ENCODE measurements at places on chromosomes 7 and 10.

- no peak for DNase-seq
These were observed 15.8 kb upstream of the KDM7A start for GRCh38 chr7:140192620-140193019.

DNA sequence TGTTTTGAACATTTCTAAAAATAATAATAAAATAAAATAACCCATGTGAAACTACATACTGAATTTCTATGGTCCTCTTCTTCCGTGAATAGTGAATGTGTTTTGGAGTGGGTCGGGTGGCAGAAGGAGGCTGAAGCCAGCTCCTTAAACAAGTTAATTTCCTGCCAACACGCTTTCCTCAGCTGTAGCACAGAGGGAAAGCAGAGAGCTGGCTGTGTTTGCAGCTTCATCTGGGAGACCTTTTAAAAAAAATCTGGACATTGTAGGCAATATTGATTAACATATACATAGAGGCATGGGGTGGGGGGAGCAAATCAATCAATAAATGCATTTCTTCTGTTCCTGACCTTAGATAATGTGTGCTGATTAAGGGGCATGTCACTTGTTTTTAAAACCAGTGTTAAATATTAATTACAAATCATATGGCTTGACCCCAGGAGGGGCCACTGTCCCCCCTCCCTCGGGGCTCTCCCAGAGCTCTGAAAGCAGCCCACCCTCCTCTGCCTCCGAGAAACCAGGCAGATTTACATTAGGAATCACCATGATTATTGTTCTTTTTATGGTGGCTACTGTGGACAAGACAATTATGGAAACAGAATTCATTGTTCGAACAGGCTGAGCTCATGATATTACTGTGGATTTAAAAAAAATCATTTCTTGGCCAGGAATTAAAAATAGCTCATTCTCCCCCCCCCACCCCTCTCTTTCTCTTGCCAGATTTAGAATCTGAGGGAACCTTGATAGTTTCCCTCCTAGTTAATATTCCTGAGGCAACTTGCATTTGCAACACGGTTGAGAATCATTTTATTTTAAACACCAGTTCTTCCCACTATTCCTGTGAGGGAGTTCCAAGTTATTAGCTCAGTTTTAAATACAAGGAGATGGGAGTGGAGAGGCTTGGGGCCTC lies 100.5 kb upstream of the CARD11 start:
- no peak for DNase-seq

GRCh38 chr10:60086421-60086820 lies 180.1 kb upstream of the CCDC6 start:
- DNase-seq = no peak

DNA sequence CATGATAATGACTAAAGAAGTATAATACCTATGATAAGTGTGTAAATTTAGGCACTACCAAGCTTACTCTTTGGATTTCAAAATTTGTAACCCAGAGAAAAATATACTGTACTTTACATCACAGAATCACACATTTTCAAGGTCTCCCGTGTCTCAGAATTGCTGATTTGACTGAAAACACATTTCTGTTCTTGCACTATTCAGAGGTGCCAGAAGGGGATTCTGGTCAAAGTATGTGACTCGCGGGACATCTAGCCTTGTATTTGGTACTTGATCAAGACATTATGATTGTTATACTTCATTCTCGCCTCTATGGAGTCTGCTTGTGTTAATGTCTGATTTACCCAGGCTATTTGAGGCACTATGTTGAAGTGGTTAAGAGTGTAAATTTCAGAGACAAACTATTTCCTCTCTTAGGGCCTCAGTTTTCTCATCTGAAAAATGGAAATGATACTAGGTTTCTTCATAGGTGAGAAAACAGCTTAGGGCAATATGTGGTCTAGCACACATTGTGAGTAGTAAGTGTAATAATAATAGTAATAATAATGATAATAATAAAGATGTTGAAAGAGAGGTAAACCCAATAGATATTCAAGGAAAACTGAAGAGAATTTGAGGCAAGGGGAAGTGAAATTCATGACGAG lies 320.4 kb downstream of the RNLS start:
- no peak for DNase-seq

DNA sequence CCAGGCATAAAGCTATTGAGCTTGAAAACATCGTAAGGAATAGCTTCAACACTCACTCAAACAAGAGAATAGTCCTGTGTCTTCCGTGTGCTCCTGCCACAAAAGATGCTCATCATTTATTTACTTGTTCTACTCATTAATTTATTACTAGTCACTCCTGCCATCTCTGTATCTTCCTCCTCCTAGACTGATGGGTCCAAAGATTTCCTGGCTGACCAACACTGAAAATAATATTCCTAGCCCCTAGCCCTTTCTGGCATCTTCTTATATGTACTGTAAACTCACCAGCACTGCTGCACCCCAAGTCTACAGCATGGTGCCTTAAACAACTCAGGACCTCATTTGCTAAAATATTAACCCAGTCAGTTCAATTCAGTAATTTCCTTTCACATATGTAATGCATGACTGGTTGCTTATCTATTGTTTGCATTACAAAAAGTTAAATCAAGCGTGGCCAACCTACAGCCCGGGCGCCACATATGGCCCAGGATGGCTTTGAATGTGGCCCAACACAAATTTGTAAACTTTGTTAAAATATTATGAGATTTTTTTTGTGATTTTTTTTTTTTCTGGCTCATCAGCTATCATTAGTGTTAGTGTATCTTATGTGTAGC lies 86.7 kb upstream of the GSDME start:
- DNase-seq = no peak

DNA sequence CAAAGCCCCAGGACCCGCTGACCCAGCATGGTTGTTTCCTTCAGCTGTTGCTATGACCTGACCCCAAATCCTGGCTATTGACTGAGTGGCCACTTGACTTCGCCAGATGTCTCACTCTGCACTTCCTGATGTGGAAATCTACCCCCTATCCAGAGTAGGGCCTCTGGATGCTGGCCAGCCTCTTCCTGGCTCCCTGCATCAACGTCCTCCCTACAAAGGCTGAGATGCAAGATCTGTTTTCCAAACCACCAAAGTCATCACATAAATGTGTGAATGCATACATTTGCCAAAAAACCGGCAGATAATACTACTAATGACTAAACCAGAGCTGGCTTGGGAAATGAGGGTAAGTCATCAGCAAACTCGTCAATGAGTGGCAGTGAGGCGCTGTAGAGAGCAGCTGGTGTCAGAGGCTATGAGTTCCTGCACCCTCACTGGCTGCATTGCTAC lies 70.4 kb downstream of the PYROXD2 start:
- DNase-seq = no peak

DNA sequence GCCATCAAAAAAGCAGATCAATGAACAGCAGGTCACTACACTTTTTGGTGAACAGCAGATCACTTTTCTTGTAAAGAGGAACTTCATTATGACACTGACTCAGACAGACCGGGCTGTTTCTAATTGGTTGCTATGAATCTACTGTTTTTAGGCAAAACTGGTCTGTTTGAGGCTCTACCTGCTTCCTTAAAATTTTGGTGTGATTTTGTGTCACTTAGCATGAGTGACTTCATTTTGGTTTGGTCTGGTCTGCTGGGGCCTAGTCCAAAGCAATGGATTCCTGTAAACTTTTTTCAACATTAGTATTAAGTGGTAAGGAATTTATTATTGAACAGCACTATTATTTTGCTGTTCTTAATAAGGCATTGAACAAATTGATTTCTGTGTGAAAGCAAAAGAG lies 41.8 kb upstream of the C10orf71 start:
- no peak for DNase-seq

- no peak for DNase-seq
These were observed 83.1 kb downstream of the LRRN3 start for GRCh38 chr7:111173990-111174389.

DNA sequence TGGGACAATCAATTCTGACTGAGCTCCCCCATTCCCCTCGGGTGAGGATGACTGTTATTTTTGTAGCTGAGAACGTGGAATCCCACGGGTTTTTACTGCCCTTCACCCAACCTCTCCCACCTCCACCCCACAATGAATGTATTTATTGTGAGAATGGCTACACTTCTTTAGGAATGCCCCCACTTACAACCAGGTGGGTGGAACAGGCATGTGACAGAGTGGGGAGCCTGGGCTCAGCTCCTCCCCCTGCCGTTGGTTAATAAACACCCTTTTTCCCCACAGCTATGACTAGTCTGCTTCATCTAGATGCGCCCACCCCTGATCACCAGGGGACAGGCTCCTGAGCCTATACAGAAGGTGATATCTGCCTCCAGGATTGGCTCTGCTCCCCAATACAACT lies 2.0 kb downstream of the MRPL43 start:
- no peak for DNase-seq

DNA sequence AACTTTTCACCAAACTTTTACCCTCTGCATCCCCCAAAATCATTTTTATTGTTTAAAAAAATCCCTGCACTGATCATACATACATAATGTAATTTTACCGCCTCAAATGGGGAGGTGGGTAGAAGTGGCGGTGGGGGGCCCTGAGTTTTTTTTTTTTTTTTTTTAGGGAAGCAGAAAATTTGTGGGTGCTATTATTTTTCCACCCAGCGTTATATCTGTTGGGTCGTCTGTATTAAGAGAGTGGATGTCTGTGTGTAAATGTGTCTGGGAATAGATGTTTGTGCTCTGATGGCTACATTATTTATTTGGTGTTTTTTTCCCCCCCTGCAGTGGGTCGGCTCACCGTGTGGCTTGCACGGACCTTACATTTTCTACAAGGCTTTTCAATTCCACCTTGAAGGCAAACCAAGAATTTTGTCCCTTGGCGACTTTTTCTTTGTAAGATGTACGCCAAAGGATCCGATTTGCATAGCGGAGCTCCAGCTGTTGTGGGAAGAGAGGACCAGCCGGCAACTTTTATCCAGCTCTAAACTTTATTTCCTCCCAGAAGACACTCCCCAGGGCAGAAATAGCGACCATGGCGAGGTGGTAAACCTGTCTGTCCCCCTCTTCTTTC lies 438 bp downstream of the ARID5B start:
- DNase-seq = no peak

- no peak for DNase-seq
These were observed 45.5 kb upstream of the LRRN3 start for GRCh38 chr7:111045449-111045848.

GRCh38 chr10:129875993-129876726 lies 87.9 kb downstream of the EBF3 start:
- DNase-seq = no peak

GRCh38 chr10:78806681-78807221 lies 262.0 kb upstream of the ZMIZ1 start:
- DNase-seq = no peak

- no peak for DNase-seq
These were observed 14.5 kb upstream of the CPA1 start for GRCh38 chr7:130365511-130366441.

GRCh38 chr10:113100281-113100680 lies 150.2 kb downstream of the TCF7L2 start:
- DNase-seq = no peak

DNA sequence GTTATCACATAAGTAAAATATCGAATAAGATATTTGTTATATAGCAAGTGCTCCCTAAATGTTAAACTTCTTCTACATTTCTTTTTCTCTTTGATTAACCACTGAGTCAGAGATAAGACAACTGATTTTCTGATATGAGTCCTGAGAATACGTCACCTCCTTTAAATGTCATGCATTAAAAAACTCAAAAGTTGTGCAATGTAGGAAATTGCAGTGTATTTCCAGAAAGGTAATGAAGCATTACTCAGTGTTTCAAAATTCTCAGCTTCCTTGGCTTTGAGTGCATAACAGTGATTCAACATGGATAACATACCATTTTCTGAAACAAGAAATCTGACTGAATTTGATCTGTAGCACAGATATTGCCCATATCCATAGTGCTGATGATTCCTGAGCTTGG lies 155.8 kb downstream of the BMPER start:
- no peak for DNase-seq

DNA sequence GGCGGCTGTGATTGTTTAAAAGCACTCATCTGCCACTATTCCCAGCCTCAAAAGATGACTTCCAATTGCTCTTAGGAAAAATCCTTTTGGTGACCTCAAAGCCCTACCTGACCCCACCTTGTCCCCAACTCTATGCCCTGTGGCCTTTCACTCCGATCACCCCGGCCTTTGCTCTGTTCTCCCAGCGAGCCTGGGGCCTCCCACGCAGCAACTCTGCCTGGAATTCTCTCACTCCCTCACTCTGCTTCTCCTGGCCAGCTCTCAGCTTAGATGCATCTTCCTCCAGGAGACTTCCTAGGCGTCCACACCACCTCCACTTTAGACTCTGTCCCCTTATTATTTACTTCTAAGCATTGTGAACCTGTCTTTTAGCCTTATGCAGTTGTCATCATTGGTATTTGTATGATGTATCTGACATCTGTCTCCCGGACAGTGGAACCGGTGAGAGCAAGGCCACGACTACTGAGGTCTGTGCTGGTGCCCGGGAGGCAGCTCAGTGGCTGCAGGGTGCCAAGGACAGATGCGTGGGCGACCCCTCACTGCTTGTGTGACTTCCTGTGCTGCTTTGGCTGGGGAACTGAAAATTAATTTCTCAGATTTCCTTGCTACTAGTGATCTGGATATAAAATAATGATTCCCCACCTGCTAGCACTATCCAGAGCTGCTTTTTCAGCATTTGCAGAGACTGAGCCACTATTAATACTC lies 63.0 kb downstream of the PIP4K2A start:
- no peak for DNase-seq

- no peak for DNase-seq
These were observed 225.8 kb downstream of the EXOC4 start for GRCh38 chr7:133478591-133479135.

DNA sequence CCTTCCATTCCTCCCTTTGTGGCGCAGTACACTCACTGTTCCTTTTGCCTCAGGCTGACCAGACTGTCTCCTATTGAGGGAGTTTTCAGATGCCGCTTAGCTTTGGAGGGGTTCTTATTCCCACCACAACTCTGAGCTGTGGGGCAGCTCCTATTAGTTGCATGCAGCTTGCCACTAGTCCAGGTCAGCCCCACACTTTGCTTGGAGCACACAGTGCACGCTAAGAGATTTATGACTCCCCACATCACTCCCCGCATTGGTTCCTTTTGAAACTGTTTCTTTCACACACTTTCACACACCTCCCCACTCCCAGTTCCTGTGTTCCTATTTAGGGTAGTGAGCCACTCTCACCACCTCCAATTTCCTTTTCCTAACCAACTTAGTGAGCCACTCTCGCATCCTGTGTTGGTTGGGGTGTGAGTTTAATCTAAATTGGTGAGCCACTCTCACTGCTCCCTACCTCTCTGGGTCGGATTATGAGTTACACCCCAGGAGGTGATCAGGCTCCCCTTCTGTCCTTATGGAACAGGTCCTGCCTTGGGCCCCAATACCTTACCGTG lies 10.4 kb upstream of the ZNF485 start:
- no peak for DNase-seq

GRCh38 chr10:30387646-30388243 lies 38.7 kb upstream of the MTPAP start:
- DNase-seq = no peak

- DNase-seq = no peak
These were observed 171.2 kb downstream of the DNAJB6 start for GRCh38 chr7:157507987-157508386.

- no peak for DNase-seq
These were observed 372.5 kb downstream of the BMPER start for GRCh38 chr7:34277803-34278199.

- no peak for DNase-seq
These were observed 83.0 kb downstream of the NEBL start for GRCh38 chr10:20814116-20814515.

- DNase-seq = no peak
These were observed 239.8 kb downstream of the SUGCT start for GRCh38 chr7:40374575-40374974.

GRCh38 chr10:114879541-114880158 lies 58.1 kb downstream of the FHIP2A start:
- DNase-seq = no peak
